ENCODE measurements at places on chromosomes 2 and 18. TPM values are rescaled to one million over a fixed set of nuclear protein-coding genes. Genes with fewer than 3 reads are reported as not detected.
A peak's percentile ranks its signal among the peaks of the same experiment; 100 is the strongest.

- no peaks in the 10 kb centered on the region for H3K36me3 ChIP-seq
- DNase-seq: no peak
- H3K27ac ChIP-seq: no peak overlapping the region
- no peak overlapping the region for H3K4me3 ChIP-seq
Observed at GRCh38 chr18:76604108-76604934, 109.3 kb upstream of the ZNF516 start.

GRCh38 chr18:48545757-48546321 lies 7.0 kb downstream of the CTIF start:
- no peak overlapping the region for H3K27ac ChIP-seq
- H3K4me1 ChIP-seq: peaks cover 14% of the 10 kb centered on the region
- H3K4me3 ChIP-seq: no peak overlapping the region
- H3K36me3 ChIP-seq: no peaks in the 10 kb centered on the region

- no peaks in the 10 kb centered on the region for H3K36me3 ChIP-seq
- H3K4me3 ChIP-seq: peak overlapping the region; percentile 35
- no peaks in the 10 kb centered on the region for H3K27me3 ChIP-seq
- peak overlapping the region; percentile 91 for H3K27ac ChIP-seq
- peak; percentile 82 for DNase-seq
Observed at GRCh38 chr18:13381944-13382365, 163.4 kb downstream of the LDLRAD4 start.

- H3K27ac ChIP-seq: no peak overlapping the region
- H3K36me3 ChIP-seq: no peaks in the 10 kb centered on the region
- no peak for DNase-seq
- H3K4me3 ChIP-seq: no peak overlapping the region
- no peaks in the 10 kb centered on the region for H3K4me1 ChIP-seq
- no peaks in the 10 kb centered on the region for H3K27me3 ChIP-seq
Observed at GRCh38 chr2:134630504-134631159, 88.2 kb downstream of the TMEM163 start.

- no peaks in the 10 kb centered on the region for H3K36me3 ChIP-seq
- no peak within 1 kb of the TSS for H3K4me3 ChIP-seq
- DNase-seq: no peak
Observed at GRCh38 chr2:26477911-26478253, at the start of gene OTOF. Gene OTOF, minus strand, starts transcription at chr2:26478124.

DNA sequence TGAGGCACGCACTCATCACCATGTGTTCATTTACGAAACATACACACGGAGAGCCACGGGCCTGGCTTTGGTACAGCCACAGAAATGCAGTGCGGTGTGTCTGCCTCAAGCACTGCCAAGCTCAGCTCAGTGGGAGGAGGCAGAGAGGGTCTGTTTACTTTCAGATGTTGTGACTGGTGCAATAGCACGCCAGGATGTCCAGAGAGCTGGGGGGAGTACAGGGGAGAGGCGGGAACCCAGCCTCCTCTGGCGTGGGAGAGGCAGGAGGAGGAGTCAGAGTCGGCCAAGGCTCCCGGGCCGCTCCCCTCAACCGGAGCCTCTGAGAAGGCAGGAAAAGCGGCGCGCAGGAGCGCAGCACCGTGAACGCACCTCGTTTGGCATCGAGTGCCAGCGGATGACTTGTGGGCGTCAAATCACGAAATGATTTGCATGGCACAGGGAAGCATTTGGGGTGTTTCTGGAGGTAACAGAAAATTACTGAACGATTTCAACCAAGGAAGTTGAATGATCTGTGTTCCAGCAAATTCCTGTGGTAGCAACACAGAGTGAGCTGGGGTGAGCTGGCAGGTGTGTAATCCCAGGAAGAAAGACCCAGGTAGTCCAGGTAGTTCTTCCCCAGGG lies 143.0 kb downstream of the ZNF516 start:
- no peak overlapping the region for H3K27ac ChIP-seq
- no peaks in the 10 kb centered on the region for H3K27me3 ChIP-seq
- H3K4me3 ChIP-seq: no peak overlapping the region
- H3K4me1 ChIP-seq: no peaks in the 10 kb centered on the region

DNA sequence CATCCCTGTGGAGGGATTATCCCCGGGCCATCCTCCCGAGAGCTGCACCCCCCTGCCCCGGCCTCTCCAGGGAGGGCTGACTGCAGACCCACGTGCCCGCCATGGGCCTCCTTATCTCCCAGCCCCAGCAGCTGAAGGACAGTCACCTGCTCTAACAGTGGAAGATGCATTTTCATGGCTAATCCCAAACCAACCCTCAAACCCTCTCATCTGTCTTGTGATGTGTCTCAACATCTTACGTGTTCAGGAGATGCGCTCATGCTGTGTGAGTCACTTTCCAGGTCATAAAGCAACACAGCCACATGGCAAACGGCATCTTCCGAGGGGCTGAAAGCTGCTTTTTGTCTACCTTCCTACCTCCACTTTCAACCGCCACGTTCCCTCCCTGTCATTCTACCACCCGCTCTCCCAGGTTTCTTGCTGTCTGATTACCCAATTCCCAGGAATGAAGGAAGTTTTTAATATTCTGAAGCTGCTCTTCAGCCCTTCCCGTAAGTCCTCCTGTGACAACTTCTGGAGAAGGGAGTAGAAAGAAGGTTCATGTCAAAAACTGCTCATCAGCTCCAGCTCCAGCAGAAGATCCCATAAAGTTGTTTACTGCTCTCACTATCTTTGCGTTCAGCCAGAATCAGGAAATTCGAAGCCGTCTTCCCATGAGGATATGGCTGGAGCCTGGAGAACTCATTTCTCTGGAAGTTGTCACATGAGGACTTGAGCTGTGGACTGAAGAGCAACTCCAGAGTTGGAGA lies 54.5 kb downstream of the MBP start:
- no peaks in the 10 kb centered on the region for H3K36me3 ChIP-seq
- H3K27ac ChIP-seq: no peak overlapping the region
- no peaks in the 10 kb centered on the region for H3K27me3 ChIP-seq
- no peaks in the 10 kb centered on the region for H3K4me1 ChIP-seq

DNA sequence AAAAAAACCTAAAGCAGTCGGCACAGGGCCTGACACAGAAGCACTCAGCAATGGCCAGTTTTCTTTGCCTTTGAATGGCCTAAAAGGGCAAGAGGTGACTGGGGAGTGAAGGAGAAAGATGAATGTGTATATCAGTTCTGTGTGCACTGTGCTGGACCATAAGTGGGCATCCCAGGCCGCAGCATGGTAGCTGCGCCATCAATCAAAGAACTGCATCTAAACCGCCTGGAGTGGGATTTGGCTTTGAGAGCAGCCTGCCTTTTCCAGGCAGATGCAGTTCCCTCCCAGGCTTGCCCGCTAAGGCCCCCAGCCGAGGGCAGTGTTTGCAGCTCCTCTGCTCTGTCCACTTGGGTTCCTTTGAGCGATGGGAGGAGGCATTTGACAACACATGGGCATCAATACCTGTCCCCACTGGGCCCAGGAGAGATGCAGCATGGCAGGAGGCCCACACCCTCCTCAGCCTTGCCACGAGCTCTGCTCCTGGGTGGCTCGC lies 144.1 kb downstream of the FAM210A start:
- DNase-seq: no peak
- H3K27ac ChIP-seq: no peak overlapping the region
- H3K4me1 ChIP-seq: no peaks in the 10 kb centered on the region

- no peak overlapping the region for H3K4me3 ChIP-seq
- H3K4me1 ChIP-seq: no peaks in the 10 kb centered on the region
- no peak overlapping the region for H3K27ac ChIP-seq
- H3K27me3 ChIP-seq: no peaks in the 10 kb centered on the region
Observed at GRCh38 chr18:49321797-49322461, 138.5 kb downstream of the DYM start.

DNA sequence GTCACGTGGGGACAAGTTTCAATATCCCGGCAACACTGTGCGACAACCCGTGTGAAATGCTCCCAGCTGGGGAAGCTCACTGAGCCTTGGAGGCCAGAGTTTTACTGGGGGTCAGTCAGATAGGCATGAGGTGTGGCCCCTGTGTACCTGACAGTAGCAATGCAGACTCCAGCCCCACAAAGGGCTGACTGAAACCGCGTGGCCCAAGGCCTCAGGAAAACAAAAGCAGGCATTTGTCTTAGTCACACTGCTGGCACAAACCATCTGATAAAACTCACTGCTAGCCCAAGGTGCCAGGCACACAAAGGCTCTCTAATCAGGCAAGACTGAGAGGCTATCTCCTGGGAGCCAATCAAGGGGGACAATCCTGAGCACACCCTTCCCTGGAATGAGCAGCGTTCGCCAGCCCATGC lies 786.6 kb upstream of the RAB6C start:
- H3K36me3 ChIP-seq: no peaks in the 10 kb centered on the region
- no peak overlapping the region for H3K4me3 ChIP-seq
- no peak overlapping the region for H3K27ac ChIP-seq
- no peak for DNase-seq
- no peaks in the 10 kb centered on the region for H3K4me1 ChIP-seq

DNA sequence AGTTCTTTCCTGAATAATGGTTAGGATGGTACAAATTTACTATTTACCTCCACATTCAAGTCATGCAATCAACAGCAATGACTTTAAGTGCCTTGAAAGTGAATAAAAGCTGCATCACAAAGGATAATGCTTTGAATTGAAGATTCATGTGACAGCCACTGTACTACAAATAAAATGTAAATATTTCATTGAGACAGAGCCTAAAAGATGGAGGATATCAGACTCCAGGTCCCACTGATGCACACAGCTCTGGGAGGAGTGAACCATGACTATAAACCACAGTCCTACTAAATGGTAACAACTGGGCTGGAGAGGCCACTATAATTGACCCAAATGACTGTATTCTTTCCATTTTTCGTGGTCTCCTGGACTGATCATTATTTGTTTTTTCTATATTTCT lies 576.9 kb downstream of the ADCYAP1 start:
- no peaks in the 10 kb centered on the region for H3K27me3 ChIP-seq
- no peak overlapping the region for H3K4me3 ChIP-seq
- no peak for DNase-seq
- no peaks in the 10 kb centered on the region for H3K36me3 ChIP-seq
- H3K4me1 ChIP-seq: no peaks in the 10 kb centered on the region
- no peak overlapping the region for H3K27ac ChIP-seq

DNA sequence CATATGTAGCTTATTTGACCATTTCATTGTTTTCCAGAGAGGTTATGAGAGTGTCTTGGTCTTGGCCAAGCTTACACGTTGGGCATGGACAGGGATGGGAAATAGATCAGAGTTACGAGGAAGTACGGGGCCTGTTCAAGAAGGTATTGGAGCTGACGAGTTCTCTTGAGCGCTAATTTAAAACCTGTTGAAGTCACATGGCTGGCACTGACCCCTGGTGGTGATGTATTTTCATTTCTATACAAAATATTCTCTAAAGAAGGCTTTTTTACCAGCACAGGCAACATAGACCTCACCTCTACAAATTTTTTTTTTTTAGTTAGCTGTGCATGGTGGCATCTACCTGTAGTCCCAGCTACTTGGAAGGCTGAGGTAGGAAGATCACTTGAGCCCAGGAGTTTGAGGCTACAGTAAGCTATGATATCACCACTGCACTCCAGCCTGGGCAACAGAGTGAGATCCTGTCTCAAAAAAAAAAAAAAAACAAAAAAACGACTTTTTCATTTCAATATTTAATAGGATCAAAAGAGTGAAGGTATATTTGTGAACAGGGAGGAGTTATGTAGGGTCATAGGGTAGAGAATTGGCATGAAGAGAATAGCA lies 19.6 kb downstream of the UGP2 start:
- H3K4me1 ChIP-seq: no peaks in the 10 kb centered on the region
- DNase-seq: no peak
- no peak overlapping the region for H3K4me3 ChIP-seq
- H3K36me3 ChIP-seq: no peaks in the 10 kb centered on the region
- no peaks in the 10 kb centered on the region for H3K27me3 ChIP-seq

DNA sequence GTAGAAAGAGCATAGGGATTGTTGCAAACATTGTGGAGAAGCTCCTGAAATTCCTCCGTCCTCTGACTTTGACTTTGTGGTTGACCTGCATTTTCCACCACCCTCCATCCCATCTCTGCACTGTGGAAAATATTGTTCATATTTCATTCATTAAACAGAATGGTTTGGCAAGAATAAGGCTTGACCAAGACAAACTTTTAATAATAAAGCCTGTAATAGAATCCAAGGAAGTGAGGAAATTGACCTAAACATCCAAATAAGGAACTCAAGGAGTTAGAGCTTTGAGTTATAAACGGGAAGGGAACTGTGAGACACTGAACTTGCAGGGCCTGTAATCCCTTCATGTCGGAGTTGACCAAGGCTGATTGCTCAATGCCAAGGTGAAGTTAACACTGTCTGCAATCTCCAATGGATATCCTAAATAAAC lies 115.2 kb downstream of the GFPT1 start:
- H3K4me1 ChIP-seq: no peaks in the 10 kb centered on the region
- H3K36me3 ChIP-seq: no peaks in the 10 kb centered on the region
- no peaks in the 10 kb centered on the region for H3K27me3 ChIP-seq
- H3K27ac ChIP-seq: peak overlapping the region; percentile 2
- no peak overlapping the region for H3K4me3 ChIP-seq

- no peaks in the 10 kb centered on the region for H3K4me1 ChIP-seq
- no peak overlapping the region for H3K27ac ChIP-seq
- no peak overlapping the region for H3K4me3 ChIP-seq
- no peaks in the 10 kb centered on the region for H3K36me3 ChIP-seq
Observed at GRCh38 chr18:66548747-66549146, 55.1 kb downstream of the CDH19 start.

GRCh38 chr2:203994735-203995134 lies 58.2 kb downstream of the ICOS start:
- no peak overlapping the region for H3K27ac ChIP-seq
- no peak for DNase-seq
- H3K4me1 ChIP-seq: no peaks in the 10 kb centered on the region
- no peaks in the 10 kb centered on the region for H3K27me3 ChIP-seq
- H3K4me3 ChIP-seq: no peak overlapping the region

Gene CREG2
- under 0.01 TPM for total RNA-seq

Gene GKN1
- total RNA-seq: not detected

Gene ZAP70
- 7.3 TPM for total RNA-seq

Gene MCM6
- total RNA-seq: 11.8 TPM

Data from breast epithelium (tissue), 4 donors.